Renal pelvis (tissue), 12 donors: ENCODE measurements at places on chromosomes 13 and 19. TPM values are rescaled to one million over a fixed set of nuclear protein-coding genes. Genes with fewer than 3 reads are reported as not detected.

- DNase-seq = no peak
Measured at GRCh38 chr13:101511161-101511560, 58.7 kb downstream of the ITGBL1 start.

GRCh38 chr13:80654638-80655249 is 313.8 kb upstream of the SPRY2 start:
- DNase-seq = peak; percentile 41

GRCh38 chr13:94550062-94550738 is 45.8 kb downstream of the TGDS start:
- DNase-seq = no peak

DNA sequence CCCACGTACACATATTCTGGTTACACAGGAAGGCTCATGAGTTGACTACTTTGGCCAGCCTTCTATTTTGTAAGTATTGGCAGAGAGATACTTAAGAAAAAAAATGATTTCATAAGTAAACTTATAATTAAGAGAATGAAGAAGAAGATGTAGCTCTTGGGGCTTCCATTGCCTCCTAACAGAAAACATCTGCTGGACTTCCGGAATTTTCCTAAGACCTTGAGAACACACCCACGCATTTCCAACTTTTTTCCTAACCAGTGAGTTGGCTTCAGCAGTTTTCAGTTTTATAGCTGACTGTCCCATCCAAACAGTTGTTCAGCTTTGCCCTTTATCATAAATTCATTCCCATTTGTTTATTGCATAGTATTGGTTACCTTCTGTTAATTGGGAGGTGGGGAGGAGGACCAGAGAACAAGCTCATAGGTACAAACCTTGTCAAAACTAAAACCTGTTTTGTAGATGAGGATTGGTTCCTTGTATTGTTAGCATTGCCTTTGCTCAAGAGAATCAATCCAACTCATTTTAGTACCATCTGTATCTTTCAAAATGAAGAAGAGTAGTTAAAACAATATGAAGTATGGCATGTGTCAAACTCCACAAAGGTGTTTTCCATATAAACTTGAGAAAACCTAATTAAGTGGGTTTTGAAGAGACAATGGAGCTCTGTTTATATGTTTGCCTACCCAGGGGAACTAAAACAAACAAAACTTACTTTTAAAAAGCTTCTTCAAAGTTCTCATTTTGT is 93.9 kb downstream of the COL4A2 start:
- DNase-seq = no peak

- DNase-seq = peak; percentile 26
Measured at GRCh38 chr19:40466219-40466984, 399 bp upstream of the SPTBN4 start.

DNA sequence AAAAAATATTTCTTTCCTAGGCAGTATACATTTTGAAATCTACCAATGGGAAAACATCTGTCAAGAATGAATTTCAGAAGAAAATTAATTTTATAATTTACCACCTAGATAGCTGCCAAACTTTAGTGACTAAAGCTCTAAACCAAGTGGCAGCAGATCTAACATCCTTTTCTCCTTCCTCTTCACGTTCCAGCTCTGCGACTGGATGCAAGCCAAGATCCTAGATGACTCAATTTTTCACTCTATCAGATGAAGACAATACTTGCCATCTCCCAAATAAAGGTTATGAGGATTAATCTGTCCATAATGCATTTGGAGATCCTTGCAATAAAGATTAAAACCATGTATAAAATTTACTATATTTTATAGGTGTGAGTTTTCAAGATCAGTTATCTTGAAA is 66.7 kb upstream of the MIR17HG start:
- no peak for DNase-seq

DNA sequence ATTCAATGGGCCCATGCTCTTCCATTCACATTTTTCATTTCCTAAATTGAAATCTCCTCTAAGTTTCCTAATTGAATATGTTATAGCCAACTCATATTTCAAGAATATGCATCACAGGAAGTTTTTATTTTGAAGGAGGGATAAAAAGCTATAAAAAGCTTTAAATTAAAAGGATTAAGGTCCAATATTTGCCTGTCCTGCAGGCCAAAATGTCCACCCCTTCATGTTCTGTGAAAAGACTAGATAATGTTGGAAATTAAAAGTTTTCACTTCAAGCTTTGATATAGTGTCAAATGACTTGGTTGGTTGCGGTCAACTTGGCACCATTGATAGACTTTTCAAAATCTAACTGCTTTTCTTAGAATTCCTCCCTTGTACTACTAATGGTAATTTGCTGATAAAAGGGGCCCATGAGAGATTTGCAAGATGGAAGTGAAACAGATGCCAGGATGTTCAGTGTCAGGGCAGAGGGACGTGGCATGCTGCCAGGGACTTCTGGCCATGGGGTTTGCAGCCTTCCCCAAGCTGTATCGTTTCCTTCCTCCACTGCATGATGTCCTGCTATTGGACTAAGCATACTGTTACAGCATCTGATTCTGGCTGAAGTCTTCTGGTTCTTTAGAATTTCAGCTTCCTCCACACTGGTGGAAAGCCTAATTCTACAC is 547.3 kb upstream of the MIR17HG start:
- no peak for DNase-seq

DNA sequence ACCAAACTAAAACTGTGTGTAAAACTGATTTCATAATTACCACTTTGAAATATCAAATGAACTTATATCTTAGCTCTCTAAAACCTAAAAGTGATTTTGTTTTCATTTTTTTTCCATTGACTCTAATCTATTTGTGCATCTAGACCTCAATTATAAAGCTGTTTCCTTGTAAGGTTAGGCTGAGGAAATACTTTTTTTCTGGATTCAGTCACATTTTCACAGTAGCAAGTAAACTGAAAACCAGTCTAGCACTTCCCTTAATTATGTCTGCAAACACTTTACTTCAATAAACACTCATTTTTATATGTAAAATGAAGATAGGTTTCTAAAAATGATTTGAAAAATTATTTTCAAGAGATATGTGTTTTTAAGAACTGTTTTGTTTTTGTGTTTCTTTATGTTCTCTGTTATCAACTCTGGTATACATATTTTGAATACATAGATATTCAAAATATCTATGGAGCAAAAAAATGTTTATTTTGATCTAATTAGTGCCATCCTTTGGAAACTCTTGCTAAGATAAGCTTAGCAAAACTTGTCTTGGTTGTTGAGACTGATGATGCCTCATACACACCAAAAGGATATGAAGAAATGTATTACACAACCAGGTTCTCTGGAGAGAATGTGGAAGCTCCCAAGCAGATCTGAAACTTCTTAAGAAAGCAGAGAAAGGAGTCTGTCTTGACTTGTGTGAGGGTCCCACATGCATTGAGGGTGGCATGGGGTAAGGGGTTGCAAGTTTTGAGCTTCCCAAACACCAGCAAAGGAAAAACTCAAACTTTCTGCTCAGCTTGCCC is 1887.4 kb downstream of the PCDH9 start:
- no peak for DNase-seq

- no peak for DNase-seq
Measured at GRCh38 chr13:39776439-39776838, 121.0 kb downstream of the COG6 start.

DNA sequence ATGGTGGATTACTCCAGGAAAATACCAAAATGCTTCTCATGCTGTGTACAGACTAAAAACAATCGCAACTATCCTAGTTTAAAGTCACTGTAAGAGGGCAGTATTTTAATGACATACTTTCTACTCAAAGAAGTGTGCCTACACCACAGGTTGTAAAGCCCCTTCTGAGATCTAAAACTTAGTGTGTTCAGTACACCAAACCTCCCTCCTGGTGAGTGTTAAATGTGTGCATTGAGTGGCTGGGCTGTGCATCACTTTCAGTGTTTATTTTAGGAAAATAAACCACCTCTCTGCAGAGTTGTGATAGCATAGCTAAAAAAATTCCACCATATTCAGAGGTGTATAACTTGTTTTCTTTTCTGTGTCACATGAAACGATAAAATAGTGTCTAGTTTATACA is 263.7 kb downstream of the DACH1 start:
- no peak for DNase-seq

- no peak for DNase-seq
Measured at GRCh38 chr13:49253310-49253709, 5.6 kb downstream of the CDADC1 start.

DNA sequence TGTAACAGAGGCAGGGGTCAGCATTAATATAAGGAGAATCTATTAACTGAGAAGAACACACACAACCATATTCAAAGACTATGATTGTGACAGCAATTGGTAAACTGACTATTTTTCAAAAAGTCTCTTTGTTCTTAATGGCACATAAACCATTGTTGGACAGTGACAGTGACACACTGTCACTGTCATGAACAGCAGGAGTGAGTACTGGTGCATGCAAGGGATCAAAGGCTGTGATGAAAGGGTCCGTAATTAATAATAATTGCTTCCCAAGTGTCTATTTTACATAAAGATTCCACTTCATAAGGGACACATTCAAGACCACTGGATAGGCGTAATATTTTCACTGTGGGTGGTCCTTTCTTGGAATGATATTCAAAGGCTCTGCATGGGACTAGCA is 50.7 kb downstream of the LHFPL6 start:
- no peak for DNase-seq

DNA sequence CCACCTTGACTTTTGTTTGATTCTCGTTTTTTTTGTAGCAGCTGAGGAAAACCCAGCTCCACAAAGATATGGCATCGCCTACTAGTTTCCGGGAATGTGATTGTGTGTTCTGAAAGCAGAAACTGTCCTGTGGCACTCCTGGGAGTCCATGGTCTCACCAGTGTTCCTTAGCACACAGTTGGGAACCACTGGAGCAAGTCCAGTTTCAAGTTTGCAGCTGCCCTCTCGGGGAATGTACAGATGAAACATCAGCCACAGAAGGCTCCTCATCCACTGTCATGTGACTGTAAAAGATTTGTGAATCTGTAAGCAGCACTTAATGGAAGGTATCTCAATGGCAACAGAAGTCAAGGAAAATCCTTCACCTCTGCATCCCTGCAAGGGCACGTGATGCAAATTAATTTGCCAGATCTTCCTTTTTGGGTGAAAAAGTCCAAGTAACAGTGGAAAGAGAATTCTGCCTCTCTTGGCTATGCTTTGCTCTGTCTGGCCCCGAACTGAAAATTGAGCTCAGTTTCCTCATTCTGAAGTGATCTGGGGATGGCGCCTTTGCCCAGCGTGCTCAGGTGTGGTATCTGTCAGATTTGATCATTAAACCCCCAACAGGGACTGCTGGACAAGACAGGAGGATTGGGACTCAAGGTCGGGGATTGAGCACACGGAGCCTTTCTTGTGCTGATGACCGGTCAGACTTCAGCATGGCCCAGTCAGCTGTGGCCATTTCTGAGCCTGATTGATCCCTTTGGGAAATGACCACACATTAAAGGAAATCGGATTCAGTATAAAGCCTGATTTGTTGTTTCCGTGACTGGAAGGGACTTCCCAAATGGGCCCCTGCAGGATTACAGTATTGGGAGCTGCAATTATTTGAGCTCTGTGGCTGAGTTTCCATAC is 58.8 kb downstream of the ING1 start:
- DNase-seq = peak; percentile 11

GRCh38 chr19:23118400-23118799 is 1.6 kb downstream of the ZNF730 start:
- no peak for DNase-seq

- DNase-seq = no peak
Measured at GRCh38 chr13:33182729-33183128, 102.8 kb downstream of the STARD13 start.

GRCh38 chr13:113666951-113667701 is at the start of gene GRK1:
GRK1 (plus strand) TSS chr13:113667219; CDS start chr13:113667387, 168 bp downstream.
- DNase-seq = no peak

- no peak for DNase-seq
Measured at GRCh38 chr19:292281-292884, 1.2 kb upstream of the PLPP2 start.

DNA sequence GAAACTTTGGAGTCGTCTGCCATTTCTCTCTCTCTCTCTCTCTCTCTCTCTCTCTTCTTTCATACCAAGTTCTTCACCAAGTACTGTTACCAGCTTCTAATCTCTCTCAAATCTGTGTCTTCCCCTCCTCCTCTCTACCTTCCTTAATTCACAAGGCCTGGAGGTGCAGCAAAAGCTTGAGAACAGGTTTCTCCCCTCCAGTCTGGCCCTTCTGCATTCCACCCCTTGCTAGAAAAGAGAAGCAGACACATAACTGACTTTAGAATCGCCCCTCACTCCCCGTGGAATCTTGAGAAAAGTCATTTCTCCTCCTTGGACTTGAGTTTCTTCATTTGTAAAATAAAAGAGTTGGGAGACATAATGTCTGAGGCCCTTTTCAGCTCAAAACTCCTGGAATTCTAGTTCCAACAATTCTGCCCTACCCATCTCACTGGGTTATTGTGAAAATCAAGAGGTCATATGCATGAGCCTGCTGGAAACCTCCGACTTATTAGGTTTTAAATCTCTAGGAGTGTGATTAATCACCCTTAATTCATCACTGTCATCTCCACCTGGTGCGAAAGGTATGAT is 20.4 kb downstream of the AMER2 start:
- DNase-seq = no peak

DNA sequence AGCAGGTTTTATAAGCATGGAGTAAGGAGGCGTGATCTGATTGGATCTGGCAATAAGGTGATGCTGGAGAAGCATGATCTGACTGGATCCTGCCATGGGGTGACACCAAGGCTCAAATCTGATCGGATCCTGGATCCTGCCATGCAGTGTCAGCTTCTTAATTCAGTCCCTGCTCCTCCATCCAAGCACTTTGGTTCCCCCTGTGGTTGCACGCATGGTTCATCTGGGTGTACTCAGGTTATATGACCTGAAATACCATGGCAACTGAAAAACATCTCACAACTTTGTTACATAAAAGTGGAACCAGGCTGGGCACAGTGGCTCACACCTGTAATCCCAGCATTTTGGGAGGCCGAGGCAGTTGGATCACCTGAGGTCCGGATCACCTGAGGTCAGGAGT is 17.6 kb upstream of the KLK4 start:
- DNase-seq = no peak

The KIR3DL1 gene
- not detected for polyA plus RNA-seq

The SH2D3A gene
- polyA plus RNA-seq = 10.1 TPM

The SERTAD3 gene
- polyA plus RNA-seq = 38.3 TPM

The LHB gene
- polyA plus RNA-seq = not detected

The PNMA8A gene
- polyA plus RNA-seq = 47.2 TPM
